ENCODE measurements at places on chromosomes 13 and 19. TPM values are rescaled to one million over a fixed set of nuclear protein-coding genes. Genes with fewer than 3 reads are reported as not detected.

- DNase-seq, result no peak
These were observed 9.2 kb downstream of the SHD start for GRCh38 chr19:4288091-4288777.

DNA sequence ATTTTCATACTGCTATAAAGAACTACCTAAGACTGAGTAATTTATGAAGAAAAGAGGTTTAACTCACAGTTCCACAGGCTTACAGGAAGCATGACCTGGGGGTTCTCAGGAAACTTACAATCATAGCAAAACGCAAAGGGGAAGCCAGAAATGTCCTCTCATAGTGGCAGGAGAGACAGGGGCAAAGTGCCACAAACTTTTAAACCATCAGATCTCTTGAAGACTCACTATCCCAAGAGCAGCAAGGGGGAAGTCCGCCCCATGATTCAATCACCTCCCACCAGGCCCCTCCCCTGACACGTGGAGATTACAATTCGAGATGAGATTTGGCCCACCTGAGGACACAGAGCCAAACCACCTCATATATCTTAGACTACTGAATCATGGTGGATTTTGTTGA, 198.7 kb downstream of the KCTD12 start:
- no peak for DNase-seq

DNA sequence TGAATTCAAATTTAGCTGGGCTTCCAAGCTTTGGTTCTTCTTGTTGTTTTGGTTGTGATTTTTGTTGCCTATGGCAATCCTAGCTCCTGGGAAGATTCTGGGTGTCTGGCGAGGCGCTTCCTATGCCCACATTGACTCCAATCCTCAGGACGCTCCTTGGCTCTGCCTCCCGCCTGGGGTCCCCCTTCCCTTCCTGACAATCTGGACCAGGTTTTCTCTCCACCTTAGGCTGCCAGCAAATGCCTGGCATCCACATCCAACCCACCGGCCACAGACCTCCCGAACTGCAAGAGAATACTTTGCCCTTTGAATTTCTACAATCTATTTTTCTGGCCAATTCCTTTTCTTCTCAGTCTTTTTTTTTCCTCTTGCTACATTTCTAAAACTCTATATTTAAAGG, 186.9 kb upstream of the UBL3 start:
- no peak for DNase-seq

DNA sequence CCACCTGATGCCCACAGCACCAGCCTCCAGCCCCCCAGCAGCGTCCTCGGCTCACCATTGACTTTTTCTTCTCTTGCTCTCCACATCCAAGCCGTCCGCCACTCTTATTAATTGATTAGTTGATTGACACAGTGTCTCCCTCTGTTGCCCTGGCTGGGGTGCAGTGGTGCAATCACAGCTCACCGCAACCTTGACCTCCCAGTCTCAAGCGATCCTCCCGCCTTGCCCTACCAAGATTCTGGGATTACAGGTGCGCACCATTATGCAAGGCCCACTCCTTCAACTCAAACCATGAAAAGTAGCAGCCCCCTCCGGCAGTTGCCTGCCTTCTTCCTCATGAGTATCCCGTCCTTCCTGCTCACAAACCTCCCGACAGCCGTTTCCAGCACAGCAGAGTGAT, 921 bp upstream of the TEX29 start:
- no peak for DNase-seq

- no peak for DNase-seq
These were observed 51.7 kb downstream of the C1QTNF9 start for GRCh38 chr13:24361113-24361512.

The ZNF223 gene
- total RNA-seq, result 5.2 TPM

The CYP4F11 gene
- total RNA-seq, result not detected

DNA sequence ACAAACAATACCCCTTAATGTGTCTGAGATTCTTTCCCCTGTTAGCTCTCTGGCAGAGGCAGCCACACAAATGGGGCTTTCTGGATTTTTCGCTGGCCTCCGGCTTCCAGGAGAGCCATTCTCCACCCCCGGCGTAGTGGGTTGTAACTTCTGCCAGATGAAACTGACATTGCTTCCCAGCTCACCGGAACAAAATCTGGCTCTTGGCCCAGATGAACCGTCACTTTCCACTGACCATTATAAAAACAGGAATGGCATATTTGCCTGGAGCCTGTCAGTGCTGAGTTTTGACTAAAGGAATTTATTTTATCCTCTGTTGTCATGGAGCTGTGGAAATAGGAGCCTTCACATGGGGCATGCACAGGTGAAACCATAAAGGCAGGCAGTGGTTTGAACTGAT, 120.6 kb upstream of the GPR12 start:
- no peak for DNase-seq

GRCh38 chr13:98142380-98143156, at the start of gene FARP1:
FARP1 (plus strand) TSS chr13:98143094; CDS start chr13:98213243, 70,149 bp downstream.
- peak; percentile 91 for DNase-seq

The SCGB2B2 gene
- 0.47 TPM for total RNA-seq

The ZNF628 gene
- 9.1 TPM for total RNA-seq

The ZSCAN5B gene
- not detected for total RNA-seq

DNA sequence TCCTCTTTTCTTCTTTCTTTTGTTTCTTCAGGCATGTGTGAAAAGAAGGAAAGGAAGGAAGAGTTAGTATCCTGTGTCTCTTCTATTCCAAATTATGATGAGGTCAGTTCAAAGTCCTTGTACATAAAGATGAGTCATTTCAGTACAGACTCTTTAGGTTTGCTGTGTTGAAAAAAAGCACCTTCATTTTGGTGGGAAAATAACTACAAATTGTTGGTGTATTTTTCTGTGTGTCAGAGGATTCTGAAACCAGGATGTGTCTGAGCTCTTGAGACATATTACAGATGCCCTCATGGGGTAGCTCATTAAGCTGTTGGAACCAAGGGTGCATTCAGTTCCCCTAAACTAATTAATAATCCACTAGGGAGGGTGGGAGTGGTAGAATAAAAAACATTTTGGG, 5.8 kb upstream of the HSPH1 start:
- no peak for DNase-seq

The CYP2A7 gene
- total RNA-seq, result not detected

- no peak for DNase-seq
These were observed 117.6 kb downstream of the GPC6 start for GRCh38 chr13:93344048-93344705.

- DNase-seq, result no peak
These were observed 68.1 kb upstream of the KLF12 start for GRCh38 chr13:74202129-74202813.

- DNase-seq, result no peak
These were observed 89.9 kb upstream of the STARD13 start for GRCh38 chr13:33375421-33375820.

The OR10H1 gene
- not detected for total RNA-seq

DNA sequence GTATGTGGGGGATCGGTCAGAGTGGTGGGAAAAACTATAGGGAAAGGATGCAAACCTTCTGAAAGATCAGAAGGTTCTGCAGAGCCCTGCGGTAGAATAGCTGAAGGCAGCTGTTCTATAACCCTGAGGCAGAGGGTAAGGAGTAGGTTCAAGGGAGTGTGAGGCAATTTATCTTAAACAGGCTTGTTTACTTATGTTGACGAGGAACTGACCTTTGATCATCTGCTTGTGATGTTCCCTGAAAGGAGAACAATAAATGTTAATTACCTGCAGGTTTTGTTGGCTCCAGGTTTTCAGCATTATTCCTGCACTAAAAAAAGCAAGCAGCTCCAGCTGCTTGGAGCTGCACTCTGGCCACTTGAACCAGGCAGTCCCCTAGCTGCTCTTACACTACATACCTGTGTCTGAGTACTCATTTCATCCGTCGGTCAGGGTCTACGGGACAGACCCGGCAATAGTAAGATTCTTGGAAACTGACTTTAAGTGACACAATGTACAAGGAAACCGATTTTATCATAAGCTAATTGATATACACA, 202.1 kb downstream of the TBC1D4 start:
- no peak for DNase-seq

The NECTIN2 gene
- 120 TPM for total RNA-seq

The PRR19 gene
- 0.24 TPM for total RNA-seq

The BEST2 gene
- not detected for total RNA-seq

- DNase-seq, result no peak
These were observed 25.9 kb upstream of the SPACA7 start for GRCh38 chr13:112350300-112350699.

DNA sequence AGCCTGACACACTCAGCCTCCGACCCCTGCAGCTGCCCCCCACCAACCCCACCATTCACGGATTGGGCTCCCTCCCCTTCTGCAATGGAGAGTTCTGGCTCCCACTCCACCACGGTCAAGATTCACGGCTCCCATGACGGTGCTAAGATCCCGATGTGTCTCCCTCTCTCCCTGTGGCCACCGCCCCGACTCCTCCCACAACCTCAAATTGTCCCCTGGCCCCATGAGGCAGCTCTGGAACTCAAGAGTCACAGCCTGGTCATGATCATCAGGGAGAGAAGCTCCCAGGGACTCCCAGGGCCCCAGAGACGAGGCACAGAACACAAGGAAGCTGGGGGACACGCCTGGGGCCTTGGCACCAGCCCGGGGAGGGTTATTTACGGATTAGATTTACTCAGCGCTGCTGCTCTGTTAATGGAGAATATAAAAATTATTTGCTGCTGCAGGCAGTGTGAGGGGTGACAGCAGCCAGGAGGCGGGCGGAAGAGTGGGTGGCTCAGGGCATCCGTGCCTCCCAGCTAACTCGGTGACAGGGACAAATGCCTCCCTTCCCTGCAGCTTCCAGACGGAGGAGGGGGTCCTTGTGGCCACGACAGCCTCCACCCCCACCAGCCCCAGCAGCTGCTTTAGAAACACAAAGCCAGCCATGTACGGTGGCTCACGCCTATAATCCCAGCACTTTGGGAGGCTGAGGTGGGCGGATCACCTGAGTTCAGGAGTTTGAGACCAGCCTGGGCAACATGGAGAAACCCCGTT, 184.2 kb downstream of the PTPRS start:
- DNase-seq, result peak; percentile 65

GRCh38 chr13:84588023-84588422, 705.7 kb upstream of the SLITRK1 start:
- DNase-seq, result no peak

The PBX4 gene
- total RNA-seq, result 1.2 TPM
